Astrocyte of the spinal cord (primary cell): ENCODE measurements at places on chromosomes 12 and 14.

GRCh38 chr12:48816143-48816854, 2.0 kb upstream of the CACNB3 start:
- DNase-seq = no peak

DNA sequence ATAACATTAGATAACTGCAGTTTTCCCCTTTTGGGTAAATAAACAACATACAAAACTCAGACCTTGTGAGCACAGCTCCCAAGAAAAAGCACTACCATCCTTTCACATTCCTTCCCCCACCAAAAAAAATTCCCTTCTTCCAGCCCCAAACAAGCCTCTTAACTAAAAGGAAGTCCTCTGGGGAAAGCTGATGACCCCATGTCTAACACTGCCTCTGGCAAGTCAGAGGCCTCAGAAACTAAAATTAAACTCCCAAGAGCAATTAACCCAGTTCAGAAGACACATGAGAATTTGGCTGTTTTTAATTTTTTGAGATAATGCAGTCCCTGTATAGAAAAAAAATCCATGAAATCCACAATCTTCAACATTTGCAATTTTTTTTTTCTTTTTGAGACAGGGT, 127.7 kb downstream of the SPTSSA start:
- DNase-seq = no peak

DNA sequence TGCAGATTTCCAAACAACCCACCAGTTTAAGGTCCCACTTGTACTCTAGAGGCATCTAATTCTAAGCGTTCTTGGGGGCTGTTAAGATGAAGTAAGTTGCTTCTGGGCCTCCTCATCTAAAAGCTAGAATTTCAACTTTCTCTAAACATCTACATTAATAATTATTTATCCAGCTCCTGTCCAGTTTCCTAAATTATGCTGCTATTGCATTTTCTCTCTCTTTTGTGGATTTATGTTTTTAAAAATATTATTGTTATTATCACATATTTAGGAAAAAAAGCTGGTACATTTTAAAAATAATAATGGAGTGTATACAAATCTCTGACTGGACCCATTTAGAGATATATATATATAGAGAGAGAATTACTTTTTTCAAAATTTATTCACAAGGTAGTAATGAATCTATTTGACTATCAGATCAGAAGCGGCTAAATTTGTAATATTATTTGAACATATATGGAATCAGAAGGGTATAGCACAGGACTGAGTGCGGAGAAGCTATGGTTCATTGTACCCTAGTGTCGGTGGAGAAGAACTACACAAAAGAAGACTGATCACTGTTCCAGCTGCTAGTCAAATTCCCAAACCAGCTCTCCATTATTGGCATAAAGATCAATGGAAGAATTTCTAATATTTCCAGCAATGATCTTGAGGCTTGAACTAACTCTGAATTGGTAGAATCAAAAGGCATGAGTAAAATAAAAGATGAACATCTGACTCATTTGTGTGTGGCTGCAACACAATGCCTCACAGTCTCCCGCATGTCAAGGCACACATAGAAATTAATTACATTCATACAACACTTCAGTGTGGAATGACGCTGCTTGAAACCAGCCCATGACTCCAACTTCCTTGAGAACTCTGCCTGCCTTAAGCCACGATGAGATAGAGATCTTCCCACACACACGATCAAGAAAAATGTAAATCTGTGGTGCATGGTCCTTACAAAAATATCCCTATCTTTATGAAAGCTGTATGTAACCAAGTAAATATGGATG, 433.4 kb upstream of the OR4E1 start:
- DNase-seq = no peak

GRCh38 chr14:35366056-35366451, 38.5 kb downstream of the NFKBIA start:
- DNase-seq = peak; percentile 54

GRCh38 chr14:52089218-52089617, 20.4 kb upstream of the NID2 start:
- no peak for DNase-seq

DNA sequence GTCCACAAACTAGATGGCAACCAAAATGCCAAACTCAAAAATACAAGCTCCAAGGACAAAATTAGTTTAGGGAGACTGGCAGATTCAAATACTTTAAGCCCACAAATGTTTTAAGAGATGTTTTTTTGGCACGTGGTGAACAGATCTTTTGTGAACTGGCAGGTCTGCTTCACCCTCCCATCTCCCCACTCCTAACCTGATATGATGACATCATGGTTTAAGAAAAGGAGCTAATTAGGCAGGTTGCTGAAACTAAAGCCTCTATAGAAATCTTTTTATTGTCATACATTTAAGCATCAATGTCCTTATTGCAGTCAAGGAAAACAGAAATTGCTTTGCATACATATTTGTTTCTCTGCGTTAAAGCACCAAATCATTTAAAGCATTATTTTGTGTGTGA, 5.8 kb downstream of the LRIG3 start:
- no peak for DNase-seq

DNA sequence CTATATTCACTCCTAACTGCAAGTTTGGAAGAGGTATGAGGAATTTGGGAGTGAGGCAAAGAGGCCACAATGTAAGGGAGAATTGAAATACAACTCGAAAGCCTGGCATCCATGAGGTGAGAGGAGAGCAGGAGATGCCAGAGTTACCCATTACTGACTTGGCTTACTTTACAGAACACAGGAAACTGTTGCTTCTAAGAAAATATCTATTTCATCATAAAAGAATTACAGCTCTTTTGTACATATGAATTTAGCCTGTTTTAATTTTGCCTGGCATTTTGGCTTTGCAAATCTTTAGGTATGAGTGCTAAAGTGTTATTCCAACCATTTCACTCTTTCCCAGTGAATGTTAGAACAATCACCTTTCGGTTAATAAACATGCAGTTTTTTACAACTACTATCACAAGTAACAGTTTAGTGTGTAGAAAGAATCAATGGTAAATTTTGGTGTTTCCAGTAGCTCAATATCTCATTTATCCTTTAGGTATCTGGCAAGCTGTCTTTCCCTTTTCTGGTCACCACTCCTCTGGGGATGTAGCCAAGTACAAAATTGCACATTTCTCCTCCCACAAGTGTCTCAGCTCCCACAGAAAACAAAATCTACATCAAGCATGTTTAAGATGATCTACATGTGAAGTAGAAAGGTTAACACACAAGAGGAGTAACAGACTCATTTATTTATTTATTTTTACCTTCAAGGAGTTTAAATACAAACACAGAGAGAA, 196.6 kb upstream of the DCN start:
- no peak for DNase-seq

DNA sequence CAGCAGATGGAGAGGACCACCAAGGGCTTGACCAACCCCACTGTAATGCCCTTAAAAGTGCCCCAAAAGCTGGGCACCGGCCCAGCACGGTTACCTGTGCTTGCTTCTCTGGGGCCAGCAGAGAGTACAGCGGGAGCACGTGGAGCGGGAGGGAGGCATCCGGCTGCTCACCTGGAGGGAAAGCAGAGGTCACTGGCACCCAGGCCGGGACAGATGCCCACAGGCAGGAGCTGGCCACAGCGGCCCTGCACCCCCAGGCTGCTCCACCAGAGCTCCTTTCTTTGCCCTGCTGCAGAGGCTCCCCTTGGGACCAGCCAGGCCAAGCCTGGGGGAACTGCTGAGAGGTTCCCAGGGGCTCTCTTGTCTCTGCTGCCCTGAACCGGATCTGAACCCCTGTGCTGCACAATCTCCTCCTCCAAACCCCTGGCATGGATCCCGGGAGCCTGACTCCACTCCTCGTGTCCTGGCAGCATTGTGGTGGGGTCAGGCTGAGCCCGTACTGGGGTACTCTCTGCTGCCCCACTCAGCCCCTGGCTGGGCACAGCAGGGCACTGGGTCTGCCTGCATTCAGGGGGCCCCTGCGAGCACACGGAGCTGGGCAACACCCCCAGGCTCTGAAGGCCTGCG, 24.0 kb downstream of the DHX37 start:
- no peak for DNase-seq

- no peak for DNase-seq
These were observed 285.8 kb downstream of the NRXN3 start for GRCh38 chr14:78455896-78456435.

DNA sequence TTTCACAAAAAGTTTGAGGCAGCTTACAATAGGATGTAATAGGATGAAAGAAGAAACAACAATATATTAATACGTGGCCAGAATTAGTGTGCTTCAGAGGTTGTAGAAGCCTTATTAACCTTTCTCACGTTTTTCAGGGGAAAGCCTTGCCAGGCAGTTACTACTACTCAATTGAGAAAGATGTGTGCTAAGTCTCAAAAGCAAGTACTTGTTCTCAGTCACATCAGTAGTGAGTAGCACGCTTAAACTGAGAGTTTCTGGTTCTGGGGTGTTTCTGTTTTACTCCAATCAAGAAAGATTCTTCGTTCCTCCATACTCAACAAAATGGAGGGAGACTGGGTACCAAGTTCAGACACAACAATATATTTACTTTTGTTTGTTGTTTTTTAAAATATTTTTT, 38.7 kb downstream of the KLC1 start:
- DNase-seq = no peak

DNA sequence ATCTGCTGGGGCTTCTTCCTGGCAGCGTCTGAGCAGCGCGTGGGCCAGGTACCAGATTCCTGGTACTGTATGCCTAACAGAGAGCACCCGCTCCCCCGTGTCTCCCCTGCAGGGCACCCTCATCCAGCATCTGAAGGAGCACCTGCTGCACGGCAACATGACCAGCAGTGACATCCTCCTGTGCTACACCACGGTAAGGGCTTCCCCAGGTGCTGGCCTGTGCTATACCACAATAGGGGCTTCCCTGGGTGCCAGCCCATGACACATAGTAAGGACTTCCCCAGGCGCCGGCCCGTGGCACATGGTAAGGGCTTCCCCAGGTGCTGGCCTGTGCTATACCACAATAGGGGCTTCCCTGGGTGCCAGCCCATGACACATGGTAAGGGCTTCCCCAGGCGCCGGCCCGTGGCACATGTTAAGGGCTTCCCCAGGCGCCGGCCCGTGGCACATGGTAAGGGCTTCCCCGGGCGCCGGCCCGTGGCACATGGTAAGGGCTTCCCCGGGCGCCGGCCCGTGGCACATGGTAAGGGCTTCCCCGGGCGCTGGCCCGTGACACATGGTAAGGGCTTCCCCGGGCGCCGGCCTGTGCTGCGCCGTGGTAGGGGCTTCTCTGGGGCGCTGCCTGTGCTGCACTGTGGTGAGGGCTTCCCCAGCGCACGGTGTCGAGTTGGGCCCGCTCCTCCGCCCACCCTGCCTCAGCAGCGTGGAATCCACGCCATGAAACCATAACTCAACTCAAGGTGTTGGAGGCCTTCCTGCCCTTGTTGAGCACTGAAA, 49.3 kb downstream of the AACS start:
- no peak for DNase-seq

DNA sequence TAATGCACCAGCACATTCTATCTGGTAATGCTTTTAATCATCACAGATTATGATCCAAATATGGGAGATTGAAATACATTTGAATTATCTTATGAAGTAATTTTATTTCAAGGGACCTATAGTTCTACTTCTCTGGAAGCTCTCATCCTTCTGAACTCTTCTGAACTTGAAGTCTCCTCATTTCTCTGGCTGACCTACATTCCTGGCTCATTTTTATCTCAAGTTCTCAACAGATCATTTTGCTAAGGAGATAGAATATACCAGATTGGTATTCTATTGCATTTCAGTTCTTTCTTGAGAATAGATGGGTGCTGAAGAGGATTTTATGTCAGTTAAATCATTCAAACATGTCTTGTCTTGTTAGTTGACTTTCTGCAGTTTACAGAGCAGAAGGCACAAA, 7.9 kb downstream of the HMGA2 start:
- peak; percentile 42 for DNase-seq

DNA sequence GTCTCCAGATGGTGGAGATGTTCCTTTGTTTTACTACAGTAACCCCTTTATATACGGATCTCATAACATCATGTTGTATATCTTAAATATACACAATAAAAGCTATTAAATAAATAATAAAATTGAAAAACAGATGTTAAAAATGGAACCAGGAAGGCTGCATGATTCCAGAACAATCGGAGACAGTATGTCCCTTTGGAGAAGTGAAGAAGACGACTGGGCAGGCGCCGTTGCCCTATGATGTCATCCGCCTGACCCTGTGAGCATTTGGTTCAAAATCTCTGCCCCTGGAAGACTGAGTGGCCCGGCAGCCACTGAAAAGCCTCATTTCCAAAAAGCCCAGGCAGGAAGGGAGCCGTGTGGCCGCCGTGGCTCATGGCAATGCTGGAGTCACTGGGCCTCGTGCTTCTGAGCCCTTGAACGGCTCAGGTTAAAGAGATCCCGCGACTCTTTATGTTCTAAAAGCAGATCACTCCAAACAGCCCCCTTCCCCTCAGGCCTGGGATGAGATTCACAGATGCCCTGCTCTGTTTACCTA, 30.8 kb downstream of the RIMBP2 start:
- no peak for DNase-seq

DNA sequence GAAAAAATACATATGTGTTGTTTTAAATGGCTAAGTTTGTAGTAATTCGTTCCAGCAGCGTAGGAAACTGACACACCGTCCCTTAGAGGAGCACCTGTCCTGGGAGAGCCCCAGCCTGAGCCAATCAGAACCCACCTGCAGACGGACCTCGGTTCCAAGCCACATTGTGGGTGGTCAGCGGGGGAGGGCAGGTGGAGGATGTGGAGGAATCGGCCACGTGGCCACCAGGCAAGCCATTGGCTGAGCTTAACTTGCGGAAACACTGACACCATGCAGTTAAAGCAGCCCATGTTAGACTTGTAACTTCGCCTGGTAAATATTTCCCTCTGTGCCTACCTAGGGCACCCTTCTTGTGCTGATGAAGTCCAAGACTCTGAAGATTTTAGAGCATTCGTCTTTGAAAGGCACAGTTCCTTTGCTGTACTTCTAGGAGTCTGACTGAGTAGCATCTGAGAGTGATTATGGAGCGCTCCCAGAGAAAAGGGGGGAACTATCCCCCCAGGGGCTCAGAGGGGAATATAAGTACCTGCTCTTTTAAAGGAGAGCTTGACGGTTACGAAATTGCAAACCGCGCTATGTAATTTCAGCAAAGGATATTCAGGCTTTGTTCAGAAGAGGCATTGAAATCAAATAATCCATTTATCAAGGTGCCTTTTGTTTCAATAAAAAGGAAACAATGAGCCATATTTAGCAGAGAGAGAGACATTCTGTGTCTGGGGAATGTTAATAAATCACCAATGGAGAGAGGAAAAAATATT, 135.7 kb downstream of the TMEM132C start:
- no peak for DNase-seq

GRCh38 chr14:47442211-47442610, 233.2 kb downstream of the MDGA2 start:
- peak; percentile 56 for DNase-seq
